ENCODE measurements at places on chromosomes 4 and X. TPM values are rescaled to one million over a fixed set of nuclear protein-coding genes. Genes with fewer than 3 reads are reported as not detected.

Gene ADRA2C
- 18.5 TPM for total RNA-seq

DNA sequence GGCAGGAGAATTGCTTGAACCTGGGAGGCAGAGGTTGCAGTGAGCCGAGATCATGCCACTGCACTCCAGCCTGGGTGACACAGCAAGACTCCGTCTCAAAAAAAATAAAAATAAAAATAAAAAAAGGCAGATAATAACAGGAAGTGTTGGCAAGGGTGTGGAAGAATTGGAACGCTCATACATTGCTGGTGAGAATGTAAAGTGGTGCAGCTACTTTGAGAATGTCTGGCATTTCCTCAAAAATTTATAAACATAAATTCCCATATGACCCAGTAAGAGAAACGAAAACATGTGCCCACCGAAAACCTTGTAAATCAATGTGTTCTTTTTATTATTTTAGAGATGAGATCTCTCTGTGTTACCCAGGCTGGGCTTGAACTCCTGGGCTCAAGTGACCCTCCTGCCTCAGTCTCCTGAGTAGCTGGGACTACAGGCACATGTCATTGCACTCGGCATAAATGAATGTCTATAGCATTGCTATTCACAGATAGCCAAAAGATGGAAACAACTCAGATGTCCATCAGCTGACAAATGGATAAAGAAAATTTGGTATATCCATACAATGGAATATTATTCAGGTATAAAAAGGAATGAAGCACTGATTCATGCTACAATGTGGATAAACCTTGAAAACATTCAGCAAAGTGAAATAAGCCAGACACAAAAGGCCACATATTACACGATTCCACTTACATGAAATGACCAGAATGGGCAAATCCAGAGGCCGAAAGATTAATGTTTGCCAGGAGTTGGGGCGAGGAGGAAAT lies 63.7 kb upstream of the PLAC1 start:
- DNase-seq = no peak

Gene CFAP47
- not detected for total RNA-seq

GRCh38 chr4:152309418-152309817 lies 226.5 kb downstream of the FBXW7 start:
- no peak for DNase-seq

- DNase-seq = no peak
These were observed 17.0 kb downstream of the DYNLT3 start for GRCh38 chrX:37830371-37830770.

GRCh38 chr4:169115897-169116254 lies 105.8 kb upstream of the CBR4 start:
- no peak for DNase-seq

DNA sequence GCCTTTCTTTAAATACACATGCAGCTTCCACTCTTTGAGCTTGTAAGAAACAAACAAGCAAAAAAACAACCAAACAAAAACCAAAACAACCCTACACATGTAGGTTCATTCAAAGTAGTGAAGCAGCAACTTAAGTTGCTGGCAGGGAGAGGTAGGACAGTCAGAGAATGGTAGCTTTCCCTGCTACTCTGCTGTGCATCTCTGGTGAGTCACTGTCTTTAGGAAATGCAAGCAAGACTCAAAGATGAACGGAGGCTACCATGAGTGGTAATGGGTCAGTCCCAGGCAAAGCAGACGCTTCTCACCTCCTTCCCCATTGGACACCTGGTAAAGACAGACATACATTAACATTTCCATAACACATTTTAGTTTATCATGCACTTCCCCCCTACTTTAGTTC lies 43.2 kb downstream of the PGRMC2 start:
- DNase-seq = no peak

GRCh38 chr4:17630228-17630627 lies 15.8 kb downstream of the MED28 start:
- no peak for DNase-seq

Gene LANCL3
- total RNA-seq = not detected

Gene F8A2
- total RNA-seq = not detected

- no peak for DNase-seq
These were observed 37.9 kb downstream of the EMCN start for GRCh38 chr4:100479971-100480370.

DNA sequence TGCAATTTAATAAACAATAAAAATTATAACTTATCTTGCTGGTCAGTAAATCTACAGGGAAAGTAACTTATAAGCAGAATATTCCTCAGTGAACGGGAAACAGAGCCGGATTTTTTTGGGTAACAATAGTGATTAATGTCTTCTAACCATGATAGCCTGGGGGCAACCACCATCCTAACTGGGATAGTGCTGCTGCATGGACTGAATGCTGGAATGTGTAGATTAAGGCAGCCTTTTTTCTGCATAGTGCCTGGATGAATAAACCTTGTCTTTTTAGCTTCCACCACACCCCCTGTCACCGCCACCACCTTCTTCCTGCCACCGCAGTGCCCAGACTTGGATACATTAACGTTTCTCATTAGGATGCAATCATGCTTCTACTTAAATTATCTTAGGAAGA lies 83.6 kb upstream of the LNX1 start:
- DNase-seq = no peak

Gene NKX3-2
- total RNA-seq = 3.0 TPM

GRCh38 chr4:81712714-81713113 lies 241.0 kb upstream of the RASGEF1B start:
- no peak for DNase-seq

DNA sequence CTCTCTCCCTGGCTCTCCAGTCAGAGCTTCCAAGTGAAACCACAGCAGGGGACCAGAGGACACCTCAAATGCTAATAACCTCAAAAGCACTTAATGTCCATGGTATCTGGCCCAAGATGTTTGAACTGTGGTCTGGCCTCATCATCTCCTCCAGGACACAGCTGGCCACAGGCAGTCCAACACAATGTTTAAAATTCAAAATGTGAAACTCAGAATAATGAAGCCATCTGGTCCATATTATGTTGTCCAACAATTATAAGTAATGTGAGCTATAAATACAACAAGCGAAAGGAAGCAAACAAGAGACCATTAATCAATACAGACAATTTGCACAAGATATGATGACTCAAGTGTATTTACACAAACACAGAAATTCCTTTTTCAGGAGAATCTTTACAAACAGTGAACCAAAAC lies 90.7 kb upstream of the S100G start:
- DNase-seq = no peak

DNA sequence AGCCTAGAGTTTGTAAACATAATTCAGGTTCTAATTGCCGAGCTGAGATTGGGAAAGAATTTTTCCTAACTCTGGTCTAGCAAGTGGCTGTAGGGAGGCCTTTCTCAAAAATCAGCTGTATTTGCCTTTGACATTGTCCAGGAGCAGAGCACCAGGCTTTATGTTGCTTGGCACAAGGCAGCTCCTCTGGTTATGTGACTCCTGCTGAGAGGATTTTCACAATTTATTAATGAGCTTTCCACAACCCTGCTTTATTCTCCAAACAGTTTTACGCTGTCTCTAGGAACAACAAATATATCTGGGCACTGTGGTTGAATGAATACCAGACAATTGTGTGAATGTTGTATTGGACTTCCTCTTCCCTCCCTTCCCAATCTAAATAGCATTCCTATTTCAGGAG lies 14.9 kb downstream of the LSM6 start:
- DNase-seq = no peak

Gene SHROOM4
- total RNA-seq = 6.8 TPM

- DNase-seq = no peak
These were observed 11.2 kb upstream of the ALB start for GRCh38 chr4:73392936-73393335.

GRCh38 chr4:16916031-16916430 lies 17.6 kb upstream of the LDB2 start:
- no peak for DNase-seq

Gene SRPK3
- 33.6 TPM for total RNA-seq

Gene CTAG1A
- not detected for total RNA-seq

GRCh38 chr4:56653461-56654237 lies 27.4 kb downstream of the HOPX start:
- no peak for DNase-seq

Gene EFNB1
- total RNA-seq = 11.4 TPM

DNA sequence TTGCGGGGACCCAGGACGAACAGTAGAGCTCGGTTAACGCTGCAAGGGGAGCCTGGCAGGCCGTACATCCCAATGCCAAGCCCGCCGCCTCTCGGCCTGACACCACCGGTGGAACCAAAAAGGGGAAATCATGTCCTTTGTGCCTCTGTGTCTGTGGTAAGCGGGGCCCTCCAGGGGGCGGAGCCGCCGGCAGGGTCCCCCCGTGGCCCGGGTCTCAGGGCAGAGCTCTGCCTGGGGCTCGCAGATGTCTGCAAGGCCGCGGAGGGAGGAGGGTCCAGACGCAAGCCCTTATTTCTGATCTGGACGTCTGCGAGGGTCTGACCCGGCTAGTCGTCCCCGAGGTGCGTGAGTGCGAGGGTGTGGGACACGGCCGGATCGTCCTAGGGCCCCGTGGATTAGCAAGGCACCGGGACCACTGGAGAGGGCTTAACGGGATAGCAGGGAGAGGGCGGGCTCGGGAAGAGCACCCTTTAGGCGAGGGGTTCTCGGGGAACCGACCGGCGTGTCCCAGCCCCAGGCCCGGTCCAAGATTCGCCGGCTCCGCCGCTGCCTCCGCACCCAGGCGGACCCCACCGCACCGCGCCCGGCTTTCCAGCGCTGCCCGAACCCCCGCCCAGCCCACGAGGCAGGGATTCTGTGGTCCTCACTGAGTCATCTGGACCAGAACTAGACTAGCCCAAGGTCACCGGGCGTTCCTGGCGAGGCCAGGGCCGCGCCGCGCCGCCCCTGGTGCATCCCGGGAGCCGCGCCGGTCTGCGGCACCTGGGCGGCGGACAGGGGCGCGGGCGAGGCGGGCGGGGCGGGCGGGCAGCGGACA lies 863 bp upstream of the FAM193A start:
- DNase-seq = peak; percentile 72

- no peak for DNase-seq
These were observed 438.7 kb upstream of the IGFBP7 start for GRCh38 chr4:57548856-57549255.

GRCh38 chr4:41709844-41710481 lies 38.6 kb downstream of the PHOX2B start:
- DNase-seq = peak; percentile 62

Gene POF1B
- total RNA-seq = 6.6 TPM

DNA sequence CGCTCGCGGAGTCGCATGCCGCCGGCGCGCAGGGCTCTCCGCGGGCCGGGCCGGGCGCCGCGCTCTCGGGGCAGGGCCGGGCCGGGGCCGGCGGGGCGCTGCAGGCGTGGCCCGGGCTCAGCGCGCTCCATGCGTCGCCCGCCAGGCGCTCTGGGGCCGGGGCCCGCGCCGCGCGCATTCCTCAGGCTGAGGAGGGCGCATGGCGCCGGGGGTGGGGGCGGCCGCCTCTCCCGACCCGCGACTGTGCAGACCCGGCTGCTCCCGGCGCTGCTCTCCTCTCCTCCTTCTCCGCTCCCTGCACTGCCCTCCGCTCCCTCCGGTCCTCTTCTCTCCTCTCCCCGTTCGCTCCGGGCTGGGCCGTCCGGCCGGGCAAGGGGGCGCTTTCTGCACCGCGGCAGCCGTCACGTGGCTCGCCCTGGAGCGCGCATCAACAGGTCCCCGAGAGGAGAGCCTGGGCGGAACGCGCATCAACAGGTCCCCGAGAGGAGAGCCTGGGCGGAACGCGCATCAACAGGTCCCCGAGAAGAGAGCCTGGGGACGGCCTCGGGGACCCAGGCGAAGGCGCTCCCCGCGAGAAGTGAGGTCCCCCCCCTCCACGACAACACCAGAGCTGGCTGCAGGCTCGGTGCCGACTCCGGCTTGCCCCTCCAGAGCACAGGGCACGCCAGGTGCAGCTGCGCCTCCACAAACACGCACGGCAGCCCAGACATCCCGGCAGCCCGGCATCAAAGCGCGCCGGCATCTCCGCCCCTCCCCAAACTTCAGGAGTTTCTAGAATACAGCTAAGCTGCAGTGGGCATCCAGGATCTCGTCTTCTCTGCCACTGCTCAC lies 12.9 kb downstream of the PPP2R3B start:
- DNase-seq = peak; percentile 54

GRCh38 chrX:99480728-99481127 lies 929.3 kb downstream of the PCDH19 start:
- no peak for DNase-seq

DNA sequence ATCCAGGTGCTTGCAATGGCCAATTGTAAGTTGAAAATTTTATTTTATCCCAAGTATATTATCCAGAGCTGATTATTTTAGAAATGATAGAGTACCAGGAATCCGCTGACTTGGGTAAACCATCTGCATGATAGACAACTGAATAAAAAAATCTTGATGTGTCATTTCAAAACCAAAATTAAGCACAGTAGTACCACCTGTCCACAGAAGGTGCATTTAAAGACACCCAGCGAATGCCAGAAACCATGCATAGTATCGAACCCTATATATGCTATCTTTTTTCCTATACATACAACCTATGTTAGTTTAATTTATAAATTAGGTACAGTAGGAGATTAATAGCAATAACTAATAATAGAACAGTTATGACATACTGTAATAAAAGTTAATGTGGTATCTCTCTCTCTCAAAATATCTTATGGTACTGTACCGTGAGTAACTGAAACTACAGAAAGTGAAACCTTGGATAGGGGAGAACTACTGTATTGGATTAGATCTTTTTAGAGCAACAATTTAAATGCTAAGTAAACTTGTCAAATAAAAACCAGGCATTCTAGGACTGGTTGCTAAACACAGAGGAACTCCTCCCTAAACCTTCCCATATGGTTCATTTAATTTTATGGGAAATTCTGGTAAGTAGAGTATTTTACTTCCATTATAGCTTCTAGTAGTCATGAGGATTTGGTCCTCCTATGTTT lies 6.2 kb downstream of the NEIL3 start:
- DNase-seq = no peak

Gene TAPT1
- total RNA-seq = 17.4 TPM

Gene OTC
- total RNA-seq = not detected

Gene TCEANC
- total RNA-seq = 3.5 TPM

DNA sequence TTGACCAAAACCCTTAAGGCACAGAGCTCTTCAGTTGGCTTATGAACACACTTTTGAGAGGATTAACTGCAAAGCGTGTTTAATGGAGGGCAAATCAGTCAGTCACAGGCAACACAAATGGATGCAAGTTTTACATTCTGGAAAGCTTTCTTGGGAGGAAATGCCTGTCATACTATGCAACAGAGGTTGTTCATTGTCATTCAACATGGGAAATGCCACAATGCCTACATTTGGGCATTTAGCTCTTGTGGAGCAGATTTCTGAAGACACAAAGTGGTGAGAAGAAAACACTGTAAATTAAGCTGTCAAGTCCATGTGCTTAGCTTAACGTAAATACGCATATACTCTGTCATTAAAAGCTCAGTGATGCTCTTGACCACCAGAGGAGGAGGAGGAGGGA lies 41.1 kb downstream of the CBLL2 start:
- DNase-seq = no peak

DNA sequence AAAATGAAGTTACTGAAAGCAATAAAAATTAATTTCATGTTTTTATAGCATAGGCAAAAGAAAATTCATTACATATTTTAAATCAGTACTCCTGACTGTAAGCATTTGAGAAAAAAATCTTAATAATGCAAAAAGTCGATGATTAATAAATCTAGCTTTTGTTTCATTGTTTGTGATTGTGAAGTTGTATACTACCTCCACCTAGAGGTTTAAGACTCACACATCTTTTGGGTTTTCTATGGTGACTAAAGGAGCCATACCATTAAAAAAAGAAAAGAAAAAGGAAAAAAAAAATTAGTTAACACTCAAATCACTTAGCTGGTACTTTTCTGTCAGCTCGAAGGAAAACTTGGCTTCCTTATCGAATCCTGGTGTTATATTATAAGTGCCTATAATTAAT lies 2.0 kb downstream of the GABRA2 start:
- DNase-seq = no peak

All from SJCRH30 (cell line).